CD4-positive, alpha-beta T cell treated with Interleukin-21 for 1 hour (primary cell): ENCODE measurements at places on chromosomes 7 and 10.

DNA sequence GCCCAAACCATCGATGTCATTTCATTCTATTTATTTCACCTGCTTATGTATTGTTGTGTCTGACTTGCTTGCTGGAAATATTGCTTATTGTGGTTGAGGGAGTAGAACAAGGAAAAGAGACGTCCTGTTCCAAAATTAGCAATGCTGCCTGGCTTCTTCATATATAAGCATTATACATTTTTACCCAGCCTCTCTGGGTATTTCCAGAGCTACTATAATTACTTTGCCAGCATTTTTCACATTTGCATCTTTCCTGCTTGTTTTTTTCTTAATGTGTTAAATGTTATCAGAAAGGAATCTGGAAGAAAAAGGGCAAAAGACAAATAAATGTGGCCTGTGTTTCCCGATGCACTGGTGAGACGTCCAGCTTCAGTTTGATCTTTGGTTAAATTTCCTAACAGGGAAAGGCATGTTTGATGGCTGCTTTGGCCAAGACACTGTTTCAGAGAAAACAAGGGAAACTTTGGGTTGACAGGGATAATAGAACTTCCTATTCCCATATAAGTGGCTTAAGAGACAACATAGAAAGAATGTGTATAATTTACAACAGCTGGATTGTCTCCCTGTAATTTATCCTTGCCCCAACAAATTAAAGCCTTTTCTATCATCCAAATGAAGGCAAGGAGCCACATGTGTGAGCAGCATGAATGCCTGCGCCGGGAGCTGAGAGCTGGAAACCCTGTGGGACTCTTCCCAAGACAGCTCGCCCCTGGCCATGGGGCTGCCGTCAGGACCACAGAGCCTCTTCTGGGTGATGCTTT, 671.1 kb upstream of the CELF2 start:
- DNase-seq: no peak

- peak; percentile 42 for DNase-seq
Observed at GRCh38 chr7:151518105-151518946, 1.4 kb downstream of the RHEB start.

- no peak for DNase-seq
Observed at GRCh38 chr10:113576852-113577251, 24.0 kb downstream of the HABP2 start.

- DNase-seq: no peak
Observed at GRCh38 chr7:128233471-128233870, 7.6 kb upstream of the LEP start.

GRCh38 chr7:140458916-140459315, 20.4 kb downstream of the MKRN1 start:
- DNase-seq: no peak

GRCh38 chr7:142313528-142313927, 55.7 kb upstream of the PRSS58 start:
- peak; percentile 20 for DNase-seq

DNA sequence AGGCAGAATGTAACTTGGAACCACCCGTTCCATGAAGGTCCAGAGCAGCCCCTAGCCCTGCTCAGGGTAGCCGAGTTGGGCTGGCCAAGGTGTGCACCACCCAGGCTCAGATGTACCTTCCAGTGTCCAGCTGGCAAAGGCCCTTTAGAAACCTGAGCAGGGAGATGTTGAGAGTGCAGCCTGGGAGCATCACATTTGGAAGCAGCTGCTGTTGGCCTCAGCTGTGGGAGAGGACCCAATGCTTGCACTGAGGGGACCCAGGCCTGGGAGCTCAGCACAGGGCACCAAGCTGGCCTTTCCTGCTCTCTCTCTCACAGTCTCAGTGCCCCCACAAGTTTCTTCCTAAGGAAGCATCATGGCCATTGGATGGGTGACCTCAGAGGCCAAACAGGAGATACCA, 33.5 kb downstream of the ANXA8 start:
- DNase-seq: no peak

GRCh38 chr7:75573477-75574019, 81.4 kb downstream of the SPDYE5 start:
- DNase-seq: no peak

- no peak for DNase-seq
Observed at GRCh38 chr10:15780353-15781135, 60.8 kb upstream of the ITGA8 start.

GRCh38 chr10:124741922-124742412, 2.2 kb downstream of the FAM53B start:
- DNase-seq: no peak

DNA sequence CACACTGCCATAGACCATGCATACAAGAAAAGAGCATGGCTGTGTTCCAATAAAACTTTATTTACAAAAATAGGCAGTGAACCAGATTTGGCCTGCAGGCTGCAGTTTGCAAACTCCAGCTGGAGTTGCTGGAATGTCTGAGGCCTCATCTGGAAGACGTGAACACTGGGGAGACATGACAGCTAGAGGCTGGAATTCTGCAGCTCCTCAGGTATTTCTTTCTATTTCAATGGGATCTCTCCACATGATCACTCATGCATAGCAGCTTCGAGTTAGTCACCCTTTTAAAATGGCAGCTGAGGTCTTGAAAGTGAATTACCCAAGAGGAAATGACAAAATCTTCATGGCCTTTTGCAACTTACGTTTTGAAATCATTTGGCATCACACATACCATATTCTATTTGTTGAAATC, 52.6 kb upstream of the BET1 start:
- DNase-seq: no peak

DNA sequence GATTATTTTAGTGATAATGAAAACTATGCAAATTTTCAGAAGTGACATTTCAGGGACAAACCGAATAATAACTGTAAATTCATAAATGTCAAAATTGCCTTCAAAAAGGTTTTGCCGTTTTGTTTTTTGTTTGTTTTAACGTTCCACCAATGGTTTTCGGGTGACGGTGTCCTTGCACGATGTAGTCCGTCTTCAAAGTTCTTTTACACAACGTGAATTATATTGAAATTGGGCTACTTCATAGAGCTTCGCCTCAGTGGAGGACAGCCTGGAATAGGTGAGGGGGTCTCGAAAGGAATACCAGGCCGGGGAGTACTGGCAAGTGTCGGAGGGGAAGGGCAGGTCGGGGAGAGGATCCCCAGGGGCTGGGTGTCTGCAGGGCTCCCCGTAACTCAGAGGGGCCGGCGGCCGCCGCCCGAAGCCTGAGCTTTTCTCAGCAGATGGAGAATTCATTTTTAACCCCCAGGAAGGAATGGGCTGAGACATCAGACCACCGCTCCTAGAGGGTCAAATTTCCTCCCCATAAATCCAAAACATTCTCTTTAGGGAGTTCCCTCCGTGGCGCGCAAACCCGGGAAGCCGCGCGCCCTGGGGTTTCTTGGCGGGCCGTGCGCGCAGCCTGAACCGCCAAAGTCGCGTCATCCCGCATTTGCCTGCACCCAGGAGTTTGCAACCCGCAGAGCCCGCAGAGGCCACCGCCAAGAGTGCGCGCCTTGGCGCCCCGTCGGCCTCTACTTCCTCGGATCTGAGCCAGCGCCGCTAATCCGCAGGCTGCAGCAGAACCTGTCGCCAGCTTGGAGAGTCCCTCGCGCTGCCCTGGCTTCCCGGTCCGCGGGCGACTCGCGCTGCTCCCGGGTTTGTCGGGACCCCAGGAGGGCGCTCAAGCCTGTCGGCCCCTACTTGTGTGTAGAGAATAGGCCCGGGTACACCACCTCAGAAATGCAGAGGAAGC, 17.3 kb upstream of the EVX1 start:
- DNase-seq: no peak

DNA sequence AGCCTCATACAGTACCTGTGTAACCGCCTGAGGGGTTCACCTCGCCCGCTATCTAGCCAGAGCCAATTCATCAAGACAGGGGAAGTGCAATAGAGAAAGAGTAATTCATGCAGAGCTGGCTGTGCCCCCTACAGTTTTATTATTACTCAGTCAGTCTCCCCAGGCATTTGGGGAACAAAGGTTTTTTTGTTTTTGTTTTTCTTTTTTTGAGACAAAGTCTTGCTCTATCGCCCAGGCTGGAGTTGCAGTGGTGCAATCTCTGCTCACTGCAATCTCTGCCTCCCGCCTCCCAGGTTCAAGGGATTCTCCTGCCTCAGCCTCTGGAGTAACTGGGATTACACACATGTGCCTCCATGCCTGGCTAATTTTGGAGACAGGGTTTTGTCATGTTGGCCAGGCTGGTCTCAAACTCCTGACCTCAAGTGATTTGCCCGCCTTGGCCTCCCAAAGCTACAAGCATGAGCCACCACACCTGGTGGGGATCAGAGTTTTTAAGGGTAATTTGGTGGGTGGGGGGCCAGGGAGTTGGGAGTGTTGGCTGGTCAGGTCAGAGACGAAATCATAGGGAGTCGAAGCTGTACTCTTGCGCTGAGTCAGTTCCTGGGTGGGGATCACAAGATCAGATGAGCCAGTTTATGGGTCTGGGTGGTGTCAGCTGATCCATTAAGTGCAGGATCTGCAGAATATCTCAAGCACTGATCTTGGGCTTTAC, 116.5 kb downstream of the MARCHF5 start:
- no peak for DNase-seq

DNA sequence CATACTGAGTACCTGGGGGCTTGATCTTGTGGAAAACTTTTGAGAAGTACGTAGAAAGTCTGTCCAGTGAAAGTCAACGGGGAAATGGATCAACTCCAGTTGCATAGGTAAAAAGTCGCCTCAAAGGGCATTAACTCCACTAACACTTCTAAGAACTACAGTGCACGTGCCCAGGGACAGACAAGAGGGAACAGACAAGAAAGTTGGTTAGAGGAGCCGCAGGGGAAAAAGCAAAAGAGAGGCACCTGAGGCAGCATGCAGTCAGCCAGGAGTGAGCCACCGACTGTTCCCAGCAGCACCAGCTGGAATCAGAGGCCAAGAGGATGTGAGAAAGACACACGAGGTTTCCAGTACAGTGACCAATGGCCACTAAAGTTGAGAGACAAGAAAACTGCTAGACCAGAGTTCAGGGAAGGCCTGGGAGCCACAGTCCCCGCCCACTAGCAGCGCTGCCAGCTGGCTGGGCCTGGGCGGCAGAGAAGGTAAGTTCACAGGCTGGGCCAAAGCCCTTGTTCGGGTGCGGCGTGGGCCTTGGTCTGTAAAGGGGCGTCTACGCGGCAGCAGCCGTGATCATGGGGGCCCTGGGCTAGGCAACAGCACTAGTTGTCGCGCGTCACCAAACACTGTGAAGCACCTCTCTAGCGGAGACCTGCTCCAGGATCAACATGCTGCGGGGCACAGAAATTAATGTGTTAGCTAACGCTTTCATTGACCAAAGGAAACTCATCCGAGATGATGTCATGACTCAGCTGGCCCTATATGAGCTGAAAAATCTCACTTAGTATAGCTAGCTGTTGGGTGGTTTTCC, 14.0 kb downstream of the ITGB1 start:
- DNase-seq: no peak

DNA sequence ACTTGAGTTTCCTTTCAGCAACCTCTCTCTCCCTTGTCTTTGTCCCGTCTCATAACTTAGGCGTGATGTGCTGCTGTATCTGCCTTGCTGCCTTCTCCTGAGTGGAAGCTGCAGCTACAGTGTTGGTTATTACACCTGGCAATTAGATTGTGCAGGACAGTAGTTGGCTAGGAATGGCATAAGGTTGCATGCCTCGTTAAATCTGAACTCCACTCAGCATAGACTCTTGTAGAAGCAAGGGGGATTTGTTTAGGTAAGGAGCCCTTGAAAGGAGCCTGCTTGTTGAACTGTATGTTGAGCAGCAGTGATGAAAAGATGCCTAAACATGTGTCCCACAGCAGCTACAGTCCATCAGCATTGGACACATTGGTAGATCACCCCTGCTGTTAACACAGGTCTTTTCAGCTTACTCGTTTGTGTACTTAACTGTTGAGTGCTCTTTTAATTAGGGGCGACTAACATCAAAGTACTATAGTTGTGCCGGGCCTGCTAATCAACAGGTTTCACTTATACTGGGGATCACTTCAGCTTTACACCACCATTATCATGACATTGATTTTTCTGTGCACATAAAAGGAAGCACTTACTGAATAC, 225.0 kb downstream of the AUTS2 start:
- DNase-seq: no peak

GRCh38 chr7:47940088-47941013, 7.9 kb downstream of the PKD1L1 start:
- DNase-seq: no peak

DNA sequence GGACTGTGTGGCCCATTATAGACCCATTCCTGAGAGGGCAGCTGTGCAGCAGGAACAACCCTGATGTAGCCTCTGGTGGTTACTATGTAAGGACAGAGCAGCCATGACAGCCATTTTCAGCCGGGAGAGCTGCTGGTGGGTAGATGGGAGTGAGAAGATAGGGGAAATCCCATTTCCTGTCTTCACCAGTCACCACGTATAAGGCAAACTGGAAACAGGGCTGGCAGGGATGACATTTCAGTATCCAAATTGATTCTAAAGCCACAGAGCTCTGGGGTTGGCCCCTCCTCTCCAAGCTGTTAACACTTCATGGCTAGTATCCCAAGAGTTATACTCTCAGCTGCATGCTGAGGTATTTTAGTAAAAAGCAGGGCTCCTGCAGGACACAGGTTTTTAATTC, 15.2 kb upstream of the FZD1 start:
- DNase-seq: no peak

- DNase-seq: no peak
Observed at GRCh38 chr7:30731581-30731980, 20.4 kb upstream of the INMT start.

GRCh38 chr7:157612009-157612663, 275.3 kb downstream of the DNAJB6 start:
- DNase-seq: no peak

DNA sequence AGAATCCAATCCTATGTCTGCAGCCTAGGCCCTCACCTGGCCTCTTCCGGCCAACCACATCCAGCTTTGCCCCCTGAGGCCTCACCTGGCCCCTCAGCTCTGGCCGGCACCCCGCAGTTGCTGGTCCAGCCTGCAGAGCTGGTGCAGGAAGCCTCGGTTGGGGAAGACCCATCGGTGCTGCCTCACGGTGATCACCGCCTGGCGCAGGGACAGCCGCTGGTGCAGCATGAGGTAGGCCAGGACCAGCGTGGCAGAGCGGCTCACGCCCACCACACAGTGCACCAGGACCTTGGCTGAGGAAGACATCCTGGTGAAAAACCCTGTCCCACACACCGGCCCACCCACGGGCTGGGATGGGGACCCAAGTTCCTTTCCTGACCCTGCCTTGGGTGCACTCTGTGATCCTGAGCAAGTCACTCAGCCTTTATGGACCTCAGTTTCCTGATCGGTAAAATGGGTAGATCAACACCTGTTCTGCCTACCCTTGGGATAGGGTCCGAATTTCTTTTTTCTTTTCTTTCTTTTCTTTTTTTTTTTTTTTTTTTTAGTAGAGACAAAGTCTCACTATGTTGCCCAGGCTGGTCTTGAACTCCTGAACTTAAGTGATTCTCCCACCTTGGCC, 5.8 kb upstream of the SAMD8 start:
- DNase-seq: no peak

DNA sequence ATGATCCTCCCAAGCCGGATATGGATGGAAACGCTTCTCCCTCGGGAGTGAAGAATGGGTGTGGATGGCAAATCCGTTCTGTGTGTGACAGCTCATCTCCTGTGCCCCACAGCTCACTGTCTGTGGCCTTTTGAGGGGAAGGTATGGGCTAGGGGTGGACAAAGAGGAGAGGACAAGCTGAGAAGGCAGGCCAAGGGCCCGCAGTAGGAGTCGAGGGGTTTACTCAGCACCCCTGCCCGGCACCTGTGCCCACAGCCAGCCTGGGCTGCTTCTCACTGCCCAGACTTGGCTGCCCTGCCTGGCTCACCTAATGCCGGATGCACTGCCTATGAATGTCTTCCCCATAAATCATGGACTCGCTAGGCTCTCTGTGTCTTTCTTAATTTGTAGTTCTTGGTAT, 503.8 kb downstream of the TCERG1L start:
- DNase-seq: no peak

- DNase-seq: no peak
Observed at GRCh38 chr10:131149586-131149985, 161.9 kb downstream of the TCERG1L start.

GRCh38 chr7:125406111-125406510, 476.5 kb upstream of the POT1 start:
- no peak for DNase-seq
